ENCODE measurements at places on chromosomes 5 and 9.
A peak's percentile ranks its signal among the peaks of the same experiment; 100 is the strongest.

- DNase-seq, result peak; percentile 46
Measured at GRCh38 chr5:8418049-8418426, 549.1 kb downstream of the MTRR start.

DNA sequence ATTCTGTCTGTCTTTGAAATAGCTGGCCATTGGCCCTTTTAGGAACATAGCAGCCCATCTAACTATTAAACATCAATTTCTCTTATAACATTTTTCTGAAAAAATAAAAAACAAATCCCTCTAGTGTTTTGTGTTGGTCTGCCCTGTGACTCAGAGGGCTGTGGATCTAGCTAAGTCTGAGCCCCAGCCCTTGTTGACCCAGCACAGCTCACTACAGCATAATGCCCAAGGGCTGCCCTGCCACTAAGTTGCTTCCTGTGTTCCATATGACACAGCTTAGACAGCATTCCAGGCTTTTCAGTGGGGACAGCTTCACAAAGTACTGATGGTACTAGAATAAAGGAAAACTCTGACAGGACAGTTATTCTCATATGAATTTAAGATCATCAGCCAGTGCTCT, 136.0 kb downstream of the SCAMP1 start:
- peak; percentile 71 for DNase-seq

- no peak for DNase-seq
Measured at GRCh38 chr9:134932606-134933005, 14.9 kb upstream of the FCN1 start.

GRCh38 chr5:37886242-37886905, 46.5 kb upstream of the GDNF start:
- no peak for DNase-seq

DNA sequence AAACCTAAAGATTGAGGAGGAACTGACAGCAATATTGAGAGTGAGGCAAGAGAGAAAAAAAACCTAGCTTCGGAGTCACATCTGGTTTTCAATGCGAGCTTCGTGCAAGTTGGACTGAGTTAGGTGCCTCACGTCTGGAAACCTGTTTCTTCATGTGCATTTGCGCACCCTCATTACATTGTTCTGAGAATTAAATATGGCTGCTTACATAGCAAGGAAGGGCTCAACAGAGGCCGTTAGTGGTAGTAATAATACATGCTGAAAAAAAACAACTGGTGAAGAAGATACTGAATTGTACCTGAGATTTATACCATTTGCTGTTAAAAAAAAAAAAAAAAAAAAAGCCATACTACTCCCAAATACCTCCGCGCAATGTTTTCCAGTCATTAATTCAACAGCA, 18.6 kb downstream of the DNAJA1 start:
- no peak for DNase-seq

Measured in epithelial cell of esophagus (primary cell).